ENCODE measurements at places on chromosomes 2 and 18. TPM values are rescaled to one million over a fixed set of nuclear protein-coding genes. Genes with fewer than 3 reads are reported as not detected.

ANKRD30BL gene
- not detected for polyA plus RNA-seq

DNA sequence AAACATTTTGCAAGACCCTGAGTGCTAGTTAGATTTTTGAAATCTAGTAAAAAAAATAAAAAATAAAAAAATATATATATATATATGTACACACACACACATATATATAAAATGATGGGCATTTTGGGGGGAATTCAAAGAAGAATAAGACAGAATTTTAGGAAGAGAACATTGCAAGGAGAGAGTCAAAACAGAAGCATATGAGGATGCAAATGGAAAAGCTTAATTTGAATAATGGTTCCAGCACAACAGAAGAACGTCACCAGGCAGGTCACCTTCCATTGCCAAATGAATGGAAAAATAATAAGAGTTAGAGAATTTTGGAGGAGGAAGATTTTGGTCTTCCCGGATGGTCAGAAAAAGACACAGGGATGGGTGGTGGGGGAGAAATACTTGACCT, 1097.2 kb downstream of the BCL11A start:
- H3K4me1 ChIP-seq: no peaks in the 10 kb centered on the region
- H3K27ac ChIP-seq: no peak overlapping the region
- no peaks in the 10 kb centered on the region for H3K27me3 ChIP-seq

DNA sequence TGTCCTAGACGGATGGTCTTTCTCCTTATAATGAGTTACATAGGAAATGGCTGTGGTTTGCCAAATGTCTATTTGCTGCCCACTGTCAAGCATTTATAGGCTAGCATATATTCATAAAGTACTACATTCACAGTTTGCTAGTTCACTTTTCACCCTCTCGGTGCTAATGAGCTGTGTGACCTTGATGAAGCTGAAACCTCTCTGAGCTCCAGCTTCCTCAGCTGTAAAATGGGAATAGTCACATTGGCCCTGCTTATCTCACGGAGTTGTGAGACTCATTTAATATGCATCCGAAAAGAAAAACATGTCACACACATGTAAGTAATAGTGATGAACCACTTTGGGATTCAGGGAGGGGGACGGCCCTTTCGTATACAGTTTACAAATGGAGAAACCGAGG, 17.0 kb downstream of the PRKCE start:
- peaks cover 14% of the 10 kb centered on the region for H3K4me1 ChIP-seq
- no peak overlapping the region for H3K4me3 ChIP-seq
- no peaks in the 10 kb centered on the region for H3K36me3 ChIP-seq

GRCh38 chr2:231917280-231918066, 8.7 kb downstream of the NPPC start:
- H3K4me1 ChIP-seq: no peaks in the 10 kb centered on the region
- H3K27ac ChIP-seq: no peak overlapping the region
- DNase-seq: peak; percentile 23
- H3K4me3 ChIP-seq: no peak overlapping the region
- H3K36me3 ChIP-seq: no peaks in the 10 kb centered on the region

DNA sequence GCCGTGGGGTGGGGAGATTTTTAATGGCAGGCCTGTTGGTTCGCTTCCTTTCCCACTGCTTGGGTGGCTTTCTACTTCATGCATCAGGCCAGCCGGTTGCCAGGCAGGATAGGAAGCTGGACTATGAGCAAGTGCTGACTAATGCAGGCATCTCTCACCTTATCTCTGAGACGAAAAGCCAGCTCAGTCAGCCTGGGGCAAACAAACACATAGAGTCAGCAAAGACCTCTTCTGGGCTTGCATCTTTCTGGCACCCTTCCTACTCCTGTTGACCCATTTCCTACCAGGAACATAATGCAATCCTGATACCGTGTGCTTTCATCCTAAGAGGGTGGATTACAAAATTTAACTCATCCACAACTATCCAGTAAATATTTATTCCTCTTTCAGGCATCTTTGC, 416.6 kb upstream of the MEX3C start:
- no peak overlapping the region for H3K27ac ChIP-seq
- peak; percentile 55 for DNase-seq
- no peaks in the 10 kb centered on the region for H3K36me3 ChIP-seq

DYNAP gene
- not detected for polyA plus RNA-seq

- DNase-seq: no peak
- H3K4me3 ChIP-seq: no peak overlapping the region
- H3K27ac ChIP-seq: no peak overlapping the region
- peaks cover 9% of the 10 kb centered on the region for H3K4me1 ChIP-seq
- H3K27me3 ChIP-seq: no peaks in the 10 kb centered on the region
Observed at GRCh38 chr18:46751882-46752281, 5.0 kb downstream of the ST8SIA5 start.

PUS10 gene
- polyA plus RNA-seq: 7.1 TPM

DNA sequence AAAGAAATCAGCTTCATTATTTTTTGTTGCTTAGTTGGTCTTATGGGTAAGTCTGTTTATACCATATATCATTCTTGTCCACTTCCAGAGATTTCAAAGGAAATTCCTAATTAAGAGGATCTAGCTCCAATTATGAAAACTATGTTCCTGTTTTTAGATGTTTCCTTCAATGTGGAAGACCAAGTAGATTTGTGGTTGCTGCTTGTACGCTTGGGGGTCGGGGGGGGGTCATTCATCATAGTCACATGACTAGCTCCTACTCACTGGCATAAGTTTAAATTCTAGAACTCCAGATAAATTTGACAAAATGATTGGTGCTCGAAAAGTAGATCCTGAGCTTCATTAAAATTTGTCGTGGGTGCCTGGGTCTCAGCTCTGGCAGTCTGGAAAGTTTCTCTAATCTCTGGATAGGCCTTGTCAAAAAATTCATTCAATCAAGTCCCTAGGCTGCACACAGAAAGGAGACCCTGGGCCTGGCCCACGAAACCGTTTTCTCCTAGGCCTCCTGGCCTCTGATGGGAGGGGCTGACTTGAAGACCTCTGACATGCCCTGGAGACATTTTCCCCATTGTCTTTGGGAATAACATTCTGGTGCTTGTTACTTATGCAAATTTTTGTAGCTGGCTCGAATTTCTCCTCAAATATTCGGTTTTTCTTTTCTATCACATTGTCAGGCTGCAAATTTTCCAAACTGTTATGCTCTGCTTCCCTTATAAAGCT, 62.5 kb downstream of the MEP1B start:
- H3K27ac ChIP-seq: no peak overlapping the region
- H3K27me3 ChIP-seq: no peaks in the 10 kb centered on the region
- DNase-seq: no peak

DNA sequence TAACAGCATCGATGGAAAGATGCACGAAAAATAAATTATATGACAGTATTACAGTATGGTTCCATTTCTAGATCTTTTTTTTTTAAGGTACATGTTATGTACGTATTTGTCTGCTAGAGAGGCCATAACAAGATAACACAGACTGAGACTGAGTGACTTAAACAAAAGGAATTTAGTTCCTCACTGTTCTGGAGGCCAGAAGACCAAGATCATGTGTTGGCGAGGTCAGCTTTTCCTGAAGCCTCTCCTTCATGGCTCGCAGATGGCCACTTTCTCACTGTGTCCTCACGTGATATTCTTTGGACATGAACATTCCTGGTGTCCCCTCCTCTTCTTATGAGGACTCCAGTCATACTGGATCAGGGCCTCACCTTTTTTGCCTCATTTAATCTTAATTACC, 177.4 kb downstream of the CAPN13 start:
- H3K36me3 ChIP-seq: no peaks in the 10 kb centered on the region
- no peak overlapping the region for H3K4me3 ChIP-seq
- no peak overlapping the region for H3K27ac ChIP-seq
- H3K27me3 ChIP-seq: no peaks in the 10 kb centered on the region
- no peak for DNase-seq
- H3K4me1 ChIP-seq: no peaks in the 10 kb centered on the region

- peaks cover 14% of the 10 kb centered on the region for H3K4me1 ChIP-seq
- no peak for DNase-seq
- H3K36me3 ChIP-seq: no peaks in the 10 kb centered on the region
Observed at GRCh38 chr2:222706616-222707015, 35.2 kb downstream of the MOGAT1 start.

DNA sequence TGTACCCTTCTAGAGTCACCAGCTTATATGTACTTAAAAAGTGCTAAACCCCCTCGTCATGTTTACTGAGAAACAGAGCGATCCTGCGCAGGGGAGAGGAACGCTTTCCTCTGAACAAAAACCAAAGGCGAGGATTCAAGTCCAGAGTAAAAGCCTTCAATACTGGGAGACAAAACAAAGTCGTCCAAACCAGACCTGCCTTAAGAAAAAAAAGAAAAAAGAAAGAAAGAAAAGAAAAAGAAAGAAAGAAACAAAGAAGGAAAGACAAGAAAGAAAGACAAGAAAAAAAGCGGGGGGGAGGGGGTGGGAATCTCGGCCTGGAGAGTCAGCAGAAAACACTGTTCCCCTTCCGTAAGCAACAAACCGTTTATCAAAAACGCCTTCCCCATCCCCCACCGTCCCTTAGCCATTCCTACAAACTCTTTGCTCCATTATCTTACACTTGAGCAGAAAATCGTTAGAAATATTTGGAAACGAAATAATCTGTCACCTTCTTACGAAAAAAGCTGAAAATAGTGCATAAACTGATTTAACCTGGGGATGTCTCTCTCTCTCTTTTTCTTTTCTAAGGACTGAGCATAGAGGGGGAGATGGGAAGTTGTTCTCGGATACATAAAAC, 3.3 kb downstream of the PTGR3 start:
- no peaks in the 10 kb centered on the region for H3K27me3 ChIP-seq
- no peak for DNase-seq
- peak overlapping the region; percentile 53 for H3K27ac ChIP-seq
- peaks cover 6% of the 10 kb centered on the region for H3K36me3 ChIP-seq
- no peak overlapping the region for H3K4me3 ChIP-seq

- H3K27ac ChIP-seq: no peak overlapping the region
- no peaks in the 10 kb centered on the region for H3K27me3 ChIP-seq
- H3K36me3 ChIP-seq: no peaks in the 10 kb centered on the region
- peaks cover 4% of the 10 kb centered on the region for H3K4me1 ChIP-seq
- H3K4me3 ChIP-seq: no peak overlapping the region
Observed at GRCh38 chr2:200625958-200626363, 40.1 kb downstream of the AOX1 start.

MC2R gene
- 48.4 TPM for polyA plus RNA-seq

- no peak overlapping the region for H3K27ac ChIP-seq
- no peak overlapping the region for H3K4me3 ChIP-seq
- no peaks in the 10 kb centered on the region for H3K4me1 ChIP-seq
- H3K36me3 ChIP-seq: no peaks in the 10 kb centered on the region
- no peaks in the 10 kb centered on the region for H3K27me3 ChIP-seq
Observed at GRCh38 chr2:81976998-81977397, 1672.4 kb upstream of the LRRTM1 start.

DSC3 gene
- 0.08 TPM for polyA plus RNA-seq

DNA sequence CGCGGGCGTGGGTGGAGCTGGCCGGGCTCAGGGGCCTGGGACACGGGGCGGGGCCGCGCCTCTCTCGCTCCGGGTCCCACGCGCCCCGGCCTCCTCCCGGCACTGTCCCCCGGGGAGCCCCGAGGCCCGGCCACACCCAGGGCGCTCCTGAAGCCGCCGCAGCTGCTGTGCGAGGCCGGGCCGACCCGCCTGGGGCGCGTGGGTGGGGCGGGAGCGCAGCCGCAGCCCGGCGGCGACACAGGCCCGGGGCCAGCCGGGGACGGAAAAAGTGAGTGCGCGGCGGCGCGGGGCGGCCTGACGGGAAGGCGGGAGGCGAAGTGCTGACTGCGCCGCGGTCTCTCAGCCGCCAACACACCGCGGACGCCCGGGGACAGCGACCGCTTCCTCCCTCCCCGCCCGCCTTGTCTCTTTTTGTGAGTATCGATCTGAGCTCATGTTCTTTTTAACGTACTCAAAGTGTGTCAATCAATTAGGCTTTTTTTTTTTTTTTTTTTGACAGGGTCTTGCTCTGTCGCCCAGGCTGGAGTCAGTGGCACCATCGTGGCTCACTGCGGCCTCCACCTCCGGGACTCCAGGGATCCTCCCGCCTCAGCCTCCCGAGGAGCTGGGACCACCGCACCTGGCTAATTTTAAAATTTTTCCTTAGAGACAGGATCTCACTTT, 14.5 kb downstream of the PDCD1 start:
- no peaks in the 10 kb centered on the region for H3K27me3 ChIP-seq
- peak; percentile 73 for DNase-seq
- H3K4me1 ChIP-seq: no peaks in the 10 kb centered on the region
- H3K4me3 ChIP-seq: no peak overlapping the region

SLC9A2 gene
- polyA plus RNA-seq: 0.24 TPM

DNA sequence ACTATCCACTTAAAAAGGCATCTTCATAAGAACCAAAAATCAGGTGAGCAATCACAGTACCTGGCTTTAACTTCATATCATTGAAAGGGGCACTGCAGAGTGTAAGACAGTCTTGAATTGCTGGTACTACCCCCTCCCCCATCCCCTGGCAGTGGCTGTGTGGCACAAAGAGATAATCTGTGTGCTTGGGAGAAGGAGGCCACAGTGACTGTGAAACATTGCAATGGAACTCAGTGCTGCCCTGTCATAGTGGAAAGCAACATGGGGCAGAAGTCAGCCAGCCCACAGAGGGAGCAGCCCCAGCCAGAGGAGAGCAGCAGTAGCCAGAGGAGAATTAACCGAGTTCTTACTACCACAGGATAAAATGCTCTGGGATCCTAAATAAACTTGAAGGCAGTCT, 45.3 kb upstream of the UGP2 start:
- H3K36me3 ChIP-seq: no peaks in the 10 kb centered on the region
- no peak for DNase-seq
- H3K4me3 ChIP-seq: no peak overlapping the region
- no peaks in the 10 kb centered on the region for H3K4me1 ChIP-seq
- H3K27me3 ChIP-seq: no peaks in the 10 kb centered on the region

DNA sequence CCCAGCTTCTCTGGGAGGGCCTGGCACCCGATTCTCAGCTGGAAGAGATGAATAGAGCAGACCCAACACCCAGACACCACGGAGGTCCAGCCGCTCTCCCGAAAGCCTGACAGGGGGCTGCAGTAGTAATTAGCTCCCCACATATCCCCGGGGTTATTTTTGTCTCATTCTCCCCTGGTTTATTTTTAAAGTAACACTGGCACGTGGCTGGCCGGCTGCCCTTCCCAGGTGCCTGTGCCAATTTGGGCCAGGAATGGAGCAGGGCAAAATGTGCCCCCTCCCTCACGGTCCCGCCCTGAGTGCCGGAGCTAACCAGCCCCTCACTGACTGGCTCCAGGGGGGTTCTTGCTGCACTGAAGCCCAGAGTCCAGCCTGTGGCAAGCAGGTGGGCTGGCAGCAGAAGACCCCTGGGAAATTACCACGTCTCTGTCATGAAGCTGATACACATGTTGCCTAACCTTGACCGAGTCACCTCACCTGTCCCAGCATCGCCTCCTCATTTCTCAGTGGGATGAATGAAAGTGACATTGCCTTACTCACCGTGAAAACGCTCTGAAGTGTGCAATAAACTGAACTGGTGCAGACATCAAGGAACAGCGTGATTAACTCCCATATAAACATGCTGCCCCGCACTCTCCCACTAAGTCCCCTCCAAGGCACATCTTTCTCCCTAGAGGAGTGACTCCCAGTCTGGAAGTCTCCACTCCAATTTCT, 18.4 kb downstream of the KCNK3 start:
- H3K27me3 ChIP-seq: no peaks in the 10 kb centered on the region
- H3K27ac ChIP-seq: peak overlapping the region; percentile 68
- no peak overlapping the region for H3K4me3 ChIP-seq
- DNase-seq: no peak
- H3K36me3 ChIP-seq: no peaks in the 10 kb centered on the region

All from adrenal gland (tissue), 19 donors.